ENCODE measurements at places on chromosomes 12 and 14. TPM values are rescaled to one million over a fixed set of nuclear protein-coding genes. Genes with fewer than 3 reads are reported as not detected.

- no peak for DNase-seq
- H3K27ac ChIP-seq = no peak overlapping the region
- no peak overlapping the region for H3K4me3 ChIP-seq
- H3K36me3 ChIP-seq = peaks cover 12% of the 10 kb centered on the region
These were observed 60.5 kb downstream of the APPL2 start for GRCh38 chr12:105175397-105175990.

DNA sequence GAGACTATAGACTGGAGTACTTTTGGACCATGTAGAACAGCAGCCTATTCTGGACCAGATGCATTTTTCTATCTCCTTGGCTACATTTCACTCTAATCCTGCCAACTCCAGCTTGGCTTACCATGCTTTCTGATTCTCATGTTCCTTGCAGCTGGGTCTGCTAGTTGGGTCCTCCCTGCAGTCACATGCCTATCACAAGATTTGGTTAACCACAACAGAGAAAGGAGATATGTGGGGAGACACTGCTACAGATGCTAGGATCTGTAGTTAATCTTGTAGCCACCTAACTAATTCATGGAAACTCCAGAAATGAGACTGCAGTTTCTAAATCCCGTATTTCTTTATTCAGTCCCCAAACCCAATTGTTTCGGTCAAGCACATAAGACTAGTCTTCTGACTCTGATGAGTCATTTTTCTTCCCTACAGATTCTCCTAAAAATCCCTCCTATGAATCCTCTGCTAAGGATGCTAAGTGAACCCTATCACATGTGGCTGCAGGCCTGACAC is 410.6 kb downstream of the DAD1 start:
- no peaks in the 10 kb centered on the region for H3K27me3 ChIP-seq
- H3K27ac ChIP-seq = no peak overlapping the region
- no peak overlapping the region for H3K4me3 ChIP-seq
- DNase-seq = no peak
- no peaks in the 10 kb centered on the region for H3K4me1 ChIP-seq

- no peaks in the 10 kb centered on the region for H3K36me3 ChIP-seq
- DNase-seq = no peak
- no peaks in the 10 kb centered on the region for H3K4me1 ChIP-seq
- H3K27me3 ChIP-seq = no peaks in the 10 kb centered on the region
These were observed 173.9 kb downstream of the GXYLT1 start for GRCh38 chr12:41970744-41971143.

The CCDC38 gene
- total RNA-seq = not detected

The CIROP gene
- total RNA-seq = not detected

The SDSL gene
- 0.83 TPM for total RNA-seq

The GPR68 gene
- total RNA-seq = 0.95 TPM

The TMEM117 gene
- total RNA-seq = 20.1 TPM

The EML5 gene
- 4.4 TPM for total RNA-seq
